ENCODE measurements at places on chromosomes 6 and 20.

DNA sequence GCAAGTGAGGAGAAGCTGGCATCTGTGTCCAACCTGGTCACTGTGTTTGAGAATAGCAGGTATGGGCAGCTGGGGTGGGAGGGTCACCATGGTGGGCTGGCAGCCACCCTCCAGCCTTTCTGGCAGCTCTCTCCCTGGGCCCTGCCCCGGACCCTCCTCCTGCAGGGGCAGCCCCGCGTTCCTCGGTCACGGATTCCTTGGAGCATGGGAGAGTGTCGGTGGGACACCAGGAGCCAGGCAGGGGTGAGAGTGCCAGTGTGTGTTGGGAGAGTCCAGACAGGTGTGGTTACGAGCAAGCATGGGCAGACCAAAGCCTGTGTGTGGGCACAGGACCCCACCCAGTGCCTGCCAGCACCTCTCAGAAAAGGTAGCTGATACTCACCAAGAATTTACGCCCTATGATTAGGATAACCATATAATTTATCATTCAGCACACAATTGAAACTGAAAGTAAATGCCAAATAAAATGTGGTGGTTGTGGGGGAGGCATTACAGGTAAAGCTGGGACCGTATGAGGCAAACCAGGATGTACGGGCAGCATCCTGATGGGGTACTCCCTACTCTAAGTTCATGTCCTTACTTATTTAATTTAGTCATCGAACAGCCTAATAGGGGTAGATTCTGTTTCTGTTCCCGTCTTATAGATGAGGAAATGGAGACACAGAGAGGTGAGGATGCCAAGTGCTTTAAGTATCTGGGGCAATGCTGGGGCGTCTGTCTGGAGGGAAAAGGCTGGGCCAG, 542 bp downstream of the FGD2 start:
- no peak overlapping the region for H3K27ac ChIP-seq
- H3K4me3 ChIP-seq: no peak overlapping the region
- no peaks in the 10 kb centered on the region for H3K27me3 ChIP-seq
- no peaks in the 10 kb centered on the region for H3K36me3 ChIP-seq

GRCh38 chr6:168526841-168527281, 85.9 kb downstream of the SMOC2 start:
- H3K4me1 ChIP-seq: no peaks in the 10 kb centered on the region
- no peak overlapping the region for H3K27ac ChIP-seq
- no peak for DNase-seq
- H3K4me3 ChIP-seq: no peak overlapping the region
- H3K27me3 ChIP-seq: no peaks in the 10 kb centered on the region

- no peaks in the 10 kb centered on the region for H3K36me3 ChIP-seq
- peaks cover 11% of the 10 kb centered on the region for H3K4me1 ChIP-seq
- no peaks in the 10 kb centered on the region for H3K27me3 ChIP-seq
- DNase-seq: no peak
These were observed 66.8 kb upstream of the MYL9 start for GRCh38 chr20:36474563-36474962.

DNA sequence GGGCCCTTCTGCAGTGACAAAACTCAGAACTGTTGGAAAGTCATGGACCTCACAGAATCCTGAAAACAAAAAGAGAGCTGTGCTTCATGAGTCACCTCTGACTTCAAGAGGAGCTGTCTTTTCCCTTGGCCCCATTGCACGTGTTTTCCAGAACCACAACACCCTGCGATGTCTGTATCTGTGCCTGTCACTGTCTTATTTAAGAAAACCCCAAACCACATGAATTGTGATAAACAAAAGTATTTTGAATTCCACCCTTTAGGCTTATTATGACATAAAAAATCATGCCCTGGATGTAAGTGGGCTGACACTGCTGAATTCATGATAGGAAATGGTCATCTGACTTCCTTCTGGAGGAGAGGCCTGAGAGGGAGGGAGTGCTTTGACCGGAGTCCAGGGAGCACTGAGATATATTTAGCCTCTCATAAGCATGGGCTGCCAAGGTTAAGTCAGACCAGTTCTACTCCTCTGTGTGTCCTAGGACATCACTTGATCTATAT, 96.4 kb upstream of the DUSP22 start:
- no peaks in the 10 kb centered on the region for H3K4me1 ChIP-seq
- H3K36me3 ChIP-seq: no peaks in the 10 kb centered on the region
- DNase-seq: no peak
- no peak overlapping the region for H3K27ac ChIP-seq
- H3K27me3 ChIP-seq: no peaks in the 10 kb centered on the region

DNA sequence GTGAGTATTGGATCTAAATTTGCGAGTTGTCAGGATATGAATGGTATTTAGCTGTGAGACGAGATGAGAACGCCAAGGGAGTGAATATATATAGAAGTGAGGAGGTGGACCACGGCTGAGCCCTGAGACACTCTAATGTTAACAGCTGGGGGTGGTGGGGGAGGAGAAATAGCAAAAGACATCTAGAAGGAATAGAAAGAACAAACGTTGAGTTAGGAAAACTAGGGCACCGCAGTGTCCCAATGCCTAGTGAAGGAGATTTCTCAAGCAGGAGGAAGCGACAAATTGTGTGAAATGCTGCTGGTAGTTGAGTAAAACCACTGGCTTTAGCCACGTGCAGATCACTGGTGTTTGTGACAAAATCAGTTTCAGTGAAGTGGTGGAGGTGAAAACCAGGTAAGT, 56.9 kb downstream of the CD164 start:
- no peaks in the 10 kb centered on the region for H3K27me3 ChIP-seq
- H3K36me3 ChIP-seq: no peaks in the 10 kb centered on the region
- H3K27ac ChIP-seq: no peak overlapping the region
- no peaks in the 10 kb centered on the region for H3K4me1 ChIP-seq
- H3K4me3 ChIP-seq: no peak overlapping the region

DNA sequence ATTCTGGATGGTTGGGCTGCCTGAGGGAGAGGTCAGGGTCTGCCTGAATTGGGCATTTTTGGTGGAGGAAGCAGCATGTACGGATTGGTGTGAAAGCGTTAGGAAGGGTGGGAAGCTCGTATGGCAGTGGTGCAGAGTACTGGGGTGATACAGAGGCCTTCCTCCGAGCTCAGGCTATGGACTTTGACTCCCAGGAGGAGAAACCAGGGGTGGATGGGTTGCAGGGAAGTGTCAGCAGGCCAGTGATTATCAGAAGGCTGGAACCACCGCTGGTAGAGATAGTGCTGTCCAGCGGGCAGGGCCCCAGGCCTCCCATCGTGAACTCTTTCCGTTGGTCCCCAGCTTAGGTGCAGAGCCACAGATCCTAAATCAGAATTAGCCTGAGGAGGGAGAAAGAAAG, 5.3 kb downstream of the WFDC5 start:
- no peaks in the 10 kb centered on the region for H3K4me1 ChIP-seq
- H3K27ac ChIP-seq: no peak overlapping the region
- H3K36me3 ChIP-seq: no peaks in the 10 kb centered on the region
- H3K4me3 ChIP-seq: no peak overlapping the region

DNA sequence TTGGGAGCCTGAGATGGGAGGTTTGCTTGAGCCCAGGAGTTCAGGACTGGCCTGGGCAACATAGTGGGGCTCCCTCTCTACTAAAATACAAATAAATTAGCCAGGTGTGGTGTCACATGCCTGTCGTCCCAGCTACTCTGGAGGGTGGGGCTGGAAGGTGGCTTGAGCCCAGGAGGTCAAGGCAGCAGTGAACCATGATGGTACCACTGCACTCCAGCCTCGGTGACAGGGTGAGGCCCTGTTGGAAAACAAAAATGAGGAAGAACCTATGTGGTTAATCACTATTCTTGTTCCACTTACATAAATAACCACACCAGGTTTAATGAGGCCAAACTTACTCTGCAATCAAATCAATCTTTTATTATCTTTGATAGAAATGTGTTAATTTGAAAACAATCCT, 5.4 kb downstream of the PPDPF start:
- H3K4me1 ChIP-seq: no peaks in the 10 kb centered on the region
- no peak for DNase-seq
- H3K27me3 ChIP-seq: no peaks in the 10 kb centered on the region
- H3K36me3 ChIP-seq: no peaks in the 10 kb centered on the region
- H3K4me3 ChIP-seq: no peak overlapping the region
- H3K27ac ChIP-seq: no peak overlapping the region

GRCh38 chr20:14691994-14692393, 354.6 kb upstream of the FLRT3 start:
- no peaks in the 10 kb centered on the region for H3K36me3 ChIP-seq
- DNase-seq: no peak
- no peak overlapping the region for H3K27ac ChIP-seq

DNA sequence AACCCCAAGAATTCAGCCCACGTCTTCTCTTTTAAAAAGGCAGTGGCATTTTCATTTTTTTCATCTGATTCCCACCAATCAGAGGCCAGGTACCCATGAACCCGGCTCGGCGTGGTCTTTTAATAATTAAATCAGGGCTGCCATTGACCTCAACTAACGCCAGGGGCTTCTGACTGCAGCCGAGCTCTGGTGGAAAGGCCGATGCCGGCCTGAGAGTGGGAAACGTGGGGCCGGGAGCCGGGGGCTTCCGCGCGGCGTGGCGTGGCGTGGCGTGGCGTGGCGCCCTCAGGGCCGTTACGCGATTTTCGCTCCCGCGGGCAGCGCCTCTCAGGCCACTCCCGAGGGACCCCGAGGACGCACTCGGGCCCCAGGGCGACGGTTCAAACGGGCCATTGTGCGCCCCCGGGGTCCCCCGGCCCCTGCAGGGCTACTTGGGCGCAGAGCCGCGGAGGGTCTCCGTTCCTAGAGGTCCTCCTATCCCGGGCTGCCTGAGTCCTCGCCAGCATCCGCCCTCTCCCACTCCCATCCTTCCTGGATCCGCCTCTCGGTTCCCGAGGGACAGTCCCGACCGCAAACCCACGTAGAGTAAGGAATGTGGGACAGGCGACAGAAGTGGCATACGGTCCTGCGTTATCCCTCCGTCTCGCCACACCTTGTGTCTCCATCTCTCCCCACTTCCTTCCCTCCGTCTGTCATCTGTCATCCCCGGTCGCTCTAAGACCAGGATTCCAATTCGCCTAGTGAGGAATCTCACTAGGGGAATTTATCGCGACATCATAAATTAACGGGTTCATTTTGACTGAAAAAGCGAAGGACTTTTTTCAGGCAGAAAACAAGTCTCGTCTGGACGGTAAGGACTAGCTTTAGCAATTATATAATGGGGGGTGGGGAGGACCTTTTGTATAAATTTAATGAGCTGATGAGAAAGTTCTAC, 876 bp upstream of the TBPL1 start:
- H3K36me3 ChIP-seq: no peaks in the 10 kb centered on the region
- H3K27ac ChIP-seq: no peak overlapping the region
- peak; percentile 84 for DNase-seq
- no peaks in the 10 kb centered on the region for H3K27me3 ChIP-seq
- peak overlapping the region; percentile 39 for H3K4me3 ChIP-seq

- no peak overlapping the region for H3K4me3 ChIP-seq
- no peak overlapping the region for H3K27ac ChIP-seq
- H3K36me3 ChIP-seq: no peaks in the 10 kb centered on the region
- H3K4me1 ChIP-seq: no peaks in the 10 kb centered on the region
These were observed 13.3 kb downstream of the ANKRD60 start for GRCh38 chr20:58215116-58215515.

- no peaks in the 10 kb centered on the region for H3K36me3 ChIP-seq
- H3K4me1 ChIP-seq: no peaks in the 10 kb centered on the region
- no peak for DNase-seq
- H3K27me3 ChIP-seq: no peaks in the 10 kb centered on the region
- no peak overlapping the region for H3K27ac ChIP-seq
These were observed 16.0 kb downstream of the SHLD1 start for GRCh38 chr20:5766085-5766764.

DNA sequence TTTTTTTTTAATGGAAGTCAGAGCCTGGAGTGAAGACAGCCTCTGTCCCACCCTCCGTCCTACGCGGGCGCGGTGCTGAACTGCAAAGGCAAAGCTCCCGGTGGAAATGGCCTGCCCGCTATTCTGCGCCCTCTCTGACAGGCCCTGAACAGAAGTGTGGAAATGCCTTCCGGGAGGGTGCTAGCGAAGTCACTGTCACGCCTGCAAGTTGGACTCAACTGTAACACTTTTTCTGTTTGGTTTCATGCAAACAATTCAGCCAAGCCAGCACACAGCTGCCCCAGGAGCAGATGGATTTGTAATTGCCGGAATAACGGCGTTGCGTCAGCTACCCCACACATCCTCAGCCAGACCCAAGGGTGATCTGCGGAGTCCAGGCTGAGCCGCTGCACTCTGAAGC, 107.6 kb downstream of the PSMB1 start:
- H3K36me3 ChIP-seq: no peaks in the 10 kb centered on the region
- no peak overlapping the region for H3K27ac ChIP-seq
- no peak overlapping the region for H3K4me3 ChIP-seq
- H3K4me1 ChIP-seq: no peaks in the 10 kb centered on the region

DNA sequence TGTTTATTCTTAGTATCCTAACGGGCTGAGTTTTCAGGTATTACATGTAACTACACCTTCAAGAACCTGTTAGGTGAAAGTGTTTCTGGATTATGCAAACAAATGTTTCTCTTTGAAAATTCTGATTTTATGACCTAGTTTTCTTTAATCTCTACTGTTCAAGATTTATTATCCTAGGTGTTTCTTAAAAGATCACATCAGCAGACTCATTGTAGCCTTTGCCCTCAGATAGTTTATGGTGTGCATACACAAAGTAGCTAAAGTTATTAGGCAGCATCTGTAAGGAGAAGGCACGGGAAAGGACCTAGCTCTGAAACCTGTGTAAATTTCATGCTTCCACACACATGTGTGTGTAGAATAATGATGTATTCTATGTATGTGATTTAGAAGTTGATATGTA, 21.7 kb downstream of the PANK2 start:
- H3K4me1 ChIP-seq: no peaks in the 10 kb centered on the region
- H3K27ac ChIP-seq: no peak overlapping the region
- H3K36me3 ChIP-seq: peaks cover 18% of the 10 kb centered on the region
- DNase-seq: no peak
- no peak overlapping the region for H3K4me3 ChIP-seq
- no peaks in the 10 kb centered on the region for H3K27me3 ChIP-seq

- H3K27ac ChIP-seq: peak overlapping the region; percentile 11
- peaks cover 24% of the 10 kb centered on the region for H3K4me1 ChIP-seq
- H3K36me3 ChIP-seq: no peaks in the 10 kb centered on the region
- H3K27me3 ChIP-seq: no peaks in the 10 kb centered on the region
- DNase-seq: peak; percentile 51
- H3K4me3 ChIP-seq: no peak overlapping the region
These were observed 52.7 kb downstream of the TRAF3IP2 start for GRCh38 chr6:111552958-111553357.

DNA sequence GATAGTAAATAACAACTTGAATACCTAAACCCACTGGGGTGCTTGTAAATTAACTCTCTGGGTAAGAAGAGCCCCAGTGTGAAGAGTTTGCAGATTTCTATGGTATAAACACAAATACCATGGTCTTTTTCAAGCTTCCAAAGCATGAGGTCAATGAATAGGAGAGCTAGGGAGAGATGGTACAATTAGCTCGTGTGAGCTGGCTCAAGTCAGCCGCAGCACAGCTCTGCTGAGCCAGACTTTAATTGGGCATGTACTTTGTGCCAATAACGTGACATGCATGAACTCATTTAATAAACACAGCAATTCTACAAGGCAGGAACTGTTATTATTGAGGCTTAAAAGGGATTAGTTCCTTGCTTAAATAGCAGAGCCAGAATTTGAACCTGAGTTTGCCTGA, 684.2 kb downstream of the KIF16B start:
- no peaks in the 10 kb centered on the region for H3K4me1 ChIP-seq
- DNase-seq: no peak
- no peak overlapping the region for H3K27ac ChIP-seq
- no peaks in the 10 kb centered on the region for H3K36me3 ChIP-seq
- H3K4me3 ChIP-seq: no peak overlapping the region

All from mesendoderm (in vitro differentiated cells).